Tibial nerve (tissue), 4 donors: ENCODE measurements at places on chromosomes 13 and 19. TPM values are rescaled to one million over a fixed set of nuclear protein-coding genes. Genes with fewer than 3 reads are reported as not detected.

DNA sequence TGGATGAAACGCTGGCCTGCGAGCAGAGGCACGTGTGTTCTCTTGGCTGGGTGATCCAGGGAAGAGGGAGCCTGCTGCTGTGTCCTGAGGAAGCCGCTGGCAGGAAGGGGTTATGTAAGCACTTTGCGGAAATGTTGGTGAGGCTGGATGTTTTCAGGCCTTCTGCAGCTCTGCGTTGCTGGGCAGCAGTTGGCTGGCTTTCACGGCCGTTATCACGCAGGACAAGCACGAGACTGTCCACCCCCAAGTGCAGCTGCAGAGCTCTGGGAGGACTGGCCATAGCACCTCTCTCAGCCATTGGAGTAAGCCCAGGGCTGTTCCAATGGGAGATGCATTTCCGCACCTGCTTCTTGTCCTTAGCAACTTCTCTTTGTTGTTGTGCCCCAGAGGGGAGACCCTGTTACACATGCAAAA, 146.9 kb upstream of the SOX21 start:
- DNase-seq = peak; percentile 33
- no peaks in the 10 kb centered on the region for H3K27me3 ChIP-seq
- no peaks in the 10 kb centered on the region for H3K36me3 ChIP-seq

GRCh38 chr19:37779127-37780005, at the start of gene ZNF573:
ZNF573 (minus strand) TSS chr19:37779586; CDS start chr19:37773729, 5,857 bp downstream.
- peak within 1 kb of the TSS; percentile 71 for H3K4me3 ChIP-seq
- peak within 1 kb of the TSS; percentile 74 for H3K27ac ChIP-seq
- H3K36me3 ChIP-seq = peaks cover 31% of the 10 kb centered on the region
- DNase-seq = peak; percentile 49
- no peaks in the 10 kb centered on the region for H3K4me1 ChIP-seq

DNA sequence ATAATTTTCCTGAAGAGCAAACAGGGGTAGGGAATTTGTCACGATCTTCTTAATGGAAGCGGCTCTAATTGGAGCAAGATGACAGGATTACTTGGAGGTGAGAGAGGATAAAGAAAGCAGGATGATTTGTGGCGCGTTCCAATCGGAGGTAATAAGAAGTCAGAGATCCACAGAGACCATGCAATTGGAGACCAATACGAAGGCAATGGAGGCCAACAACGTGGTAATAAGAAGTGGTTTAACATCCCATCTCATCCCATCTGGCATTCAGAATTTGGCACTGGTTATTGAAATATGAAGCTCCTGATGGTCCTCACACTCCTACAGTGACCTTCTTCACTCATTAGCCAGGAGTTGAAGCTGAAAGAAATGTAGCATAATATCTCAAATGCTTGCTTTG, 130.6 kb downstream of the DLEU7 start:
- H3K27ac ChIP-seq = peak overlapping the region; percentile 3
- no peak overlapping the region for H3K4me3 ChIP-seq
- no peak for DNase-seq
- no peaks in the 10 kb centered on the region for H3K4me1 ChIP-seq
- H3K36me3 ChIP-seq = no peaks in the 10 kb centered on the region

GRCh38 chr13:37811441-37811840, 58.1 kb downstream of the TRPC4 start:
- no peak overlapping the region for H3K4me3 ChIP-seq
- H3K27me3 ChIP-seq = no peaks in the 10 kb centered on the region
- H3K27ac ChIP-seq = no peak overlapping the region
- no peaks in the 10 kb centered on the region for H3K4me1 ChIP-seq

DNA sequence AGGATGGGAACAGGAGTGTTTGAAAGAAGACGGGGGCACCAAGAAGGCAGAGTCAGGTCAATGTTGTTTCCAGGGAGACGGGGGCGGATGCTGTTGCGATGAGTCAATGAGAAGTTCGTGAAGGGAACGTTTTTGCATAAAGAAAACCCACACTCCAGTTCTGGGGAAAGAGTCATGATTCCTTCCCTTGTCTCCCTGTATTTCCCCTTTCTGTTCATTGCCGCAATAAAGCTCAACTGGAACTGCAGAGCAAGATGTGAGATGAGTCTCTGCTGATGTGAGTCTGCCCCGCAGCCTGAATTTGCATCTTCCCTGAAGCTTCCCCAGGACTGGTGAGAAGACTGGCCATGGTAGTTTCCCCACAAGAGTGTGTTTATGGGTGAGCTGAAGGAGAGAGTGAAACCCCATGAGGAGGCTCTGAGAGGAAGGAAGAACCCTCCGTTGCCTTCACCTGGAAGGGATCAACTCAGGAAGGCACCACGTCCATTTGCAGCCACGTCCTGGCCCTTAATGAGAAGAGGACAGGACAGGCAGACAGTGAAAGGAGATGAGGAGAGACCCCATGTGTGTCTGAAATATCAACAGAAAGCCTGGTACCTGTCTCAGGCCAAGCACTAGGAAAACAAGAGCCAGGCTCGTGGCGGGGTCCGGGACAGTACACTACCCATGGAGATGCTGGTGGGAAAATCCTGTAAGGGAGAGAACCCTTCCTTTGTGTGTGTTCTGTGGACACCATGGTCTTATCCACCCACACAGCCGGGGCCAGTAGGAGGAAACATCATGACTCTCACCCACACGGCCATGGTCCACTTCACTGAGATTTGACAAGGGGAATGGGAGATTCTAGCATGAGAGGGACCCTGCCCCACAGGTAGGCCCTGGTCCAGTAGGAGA, 13.7 kb downstream of the LILRA1 start:
- no peak overlapping the region for H3K4me3 ChIP-seq
- no peak overlapping the region for H3K27ac ChIP-seq
- no peaks in the 10 kb centered on the region for H3K36me3 ChIP-seq
- no peak for DNase-seq

Gene MED26
- 9.6 TPM for total RNA-seq

Gene CEACAM21
- total RNA-seq = not detected

Gene LRRC8E
- total RNA-seq = not detected
